Neural crest cell (in vitro differentiated cells): ENCODE measurements at places on chromosomes 2 and 18.

DNA sequence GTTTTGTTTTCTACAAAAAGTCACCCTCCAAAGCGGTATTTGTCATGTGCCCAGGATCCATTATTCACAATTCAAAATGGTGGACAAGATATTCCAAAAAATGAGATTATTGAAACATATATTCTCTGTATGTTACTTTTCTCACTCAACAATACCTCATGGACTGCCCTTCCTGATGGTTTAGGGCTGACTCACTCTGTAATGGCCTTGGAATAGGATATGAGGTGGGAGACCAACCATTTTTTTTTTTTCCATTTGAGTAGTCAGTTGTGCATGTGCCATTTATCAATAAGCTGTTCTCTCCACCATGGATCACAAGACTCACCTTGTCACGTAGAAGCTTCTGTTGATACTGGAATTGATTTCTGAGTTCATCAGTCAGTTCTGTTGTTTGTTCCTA is 64.5 kb downstream of the LYPD6 start:
- DNase-seq, result no peak
- peaks cover 10% of the 10 kb centered on the region for H3K4me1 ChIP-seq
- no peak overlapping the region for H3K27ac ChIP-seq

DNA sequence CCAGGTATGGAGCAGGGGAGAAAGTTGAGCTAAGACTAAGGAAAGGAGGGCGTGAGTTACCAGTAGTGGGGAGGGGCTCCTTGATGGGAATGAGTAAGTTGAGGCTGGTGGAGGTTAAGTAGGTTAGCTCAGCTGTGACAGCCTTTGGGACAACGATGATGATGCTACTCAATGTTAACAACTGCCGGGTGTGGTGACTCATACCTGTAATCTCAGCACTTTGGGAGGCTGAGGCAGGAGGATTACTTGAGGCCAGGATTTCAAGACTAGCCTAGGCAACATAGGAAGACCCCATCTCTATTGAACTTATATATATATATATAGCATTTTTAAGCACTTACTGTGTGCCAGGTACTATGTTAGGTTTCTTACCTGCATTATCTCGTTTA is 48.4 kb downstream of the HK2 start:
- no peaks in the 10 kb centered on the region for H3K4me1 ChIP-seq
- DNase-seq, result no peak
- peaks cover 14% of the 10 kb centered on the region for H3K36me3 ChIP-seq

DNA sequence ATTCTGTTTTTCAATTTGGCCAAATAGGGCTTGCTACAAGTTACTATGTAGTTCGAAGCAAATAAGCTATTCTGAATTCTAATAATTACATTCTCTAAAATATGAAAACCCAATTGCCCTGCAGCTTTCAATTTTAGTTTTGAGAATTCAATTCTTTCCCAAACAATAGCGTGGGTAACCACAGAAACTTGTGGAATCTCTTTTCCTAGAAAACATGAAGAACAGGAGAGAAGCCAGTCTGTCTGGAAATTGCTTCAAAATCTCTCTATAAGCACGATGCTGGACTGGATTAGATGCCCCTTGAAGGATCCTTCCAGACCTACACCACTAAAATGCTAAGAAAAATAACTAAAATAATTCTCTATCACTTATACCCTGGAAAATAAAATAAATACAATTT is 115.0 kb downstream of the THADA start:
- no peak overlapping the region for H3K27ac ChIP-seq
- H3K4me3 ChIP-seq, result no peak overlapping the region
- H3K4me1 ChIP-seq, result no peaks in the 10 kb centered on the region
- no peak for DNase-seq
- H3K27me3 ChIP-seq, result no peaks in the 10 kb centered on the region

GRCh38 chr18:34493566-34494358 is 216.3 kb upstream of the DTNA start:
- peaks cover 85% of the 10 kb centered on the region for H3K27me3 ChIP-seq
- H3K4me3 ChIP-seq, result peak overlapping the region; percentile 90
- DNase-seq, result peak; percentile 5
- H3K4me1 ChIP-seq, result peaks cover 5% of the 10 kb centered on the region
- H3K36me3 ChIP-seq, result no peaks in the 10 kb centered on the region
- H3K27ac ChIP-seq, result no peak overlapping the region

- no peak overlapping the region for H3K4me3 ChIP-seq
- no peaks in the 10 kb centered on the region for H3K4me1 ChIP-seq
- H3K27me3 ChIP-seq, result no peaks in the 10 kb centered on the region
- H3K27ac ChIP-seq, result no peak overlapping the region
- H3K36me3 ChIP-seq, result no peaks in the 10 kb centered on the region
Observed at GRCh38 chr2:140136366-140136765, 1356.2 kb upstream of the NXPH2 start.

DNA sequence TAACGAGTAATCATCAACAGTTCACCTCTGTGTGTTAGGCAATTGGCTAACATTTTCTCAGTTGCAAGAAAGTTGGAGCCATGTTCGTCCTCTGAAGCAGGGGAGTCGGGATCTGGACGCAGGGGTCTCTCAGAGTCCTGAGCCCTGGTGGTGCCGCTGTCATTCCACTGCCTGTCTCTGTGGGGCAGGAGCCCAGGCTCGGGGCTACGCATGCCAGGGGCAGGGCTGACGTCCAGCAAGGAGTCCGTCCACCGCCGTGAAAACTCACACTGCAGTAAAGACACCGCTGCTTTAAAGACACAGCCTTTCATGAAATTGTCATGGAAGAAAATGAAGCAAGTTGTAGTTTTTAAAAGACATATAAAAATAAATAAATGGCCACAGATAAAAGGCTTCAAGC is 571.1 kb upstream of the SOX11 start:
- no peak overlapping the region for H3K4me3 ChIP-seq
- DNase-seq, result no peak
- H3K4me1 ChIP-seq, result peaks cover 10% of the 10 kb centered on the region

- H3K4me1 ChIP-seq, result peaks cover 13% of the 10 kb centered on the region
- no peak overlapping the region for H3K27ac ChIP-seq
- no peaks in the 10 kb centered on the region for H3K27me3 ChIP-seq
- H3K4me3 ChIP-seq, result no peak overlapping the region
Observed at GRCh38 chr18:75169411-75169810, 39.5 kb downstream of the PTGR3 start.

DNA sequence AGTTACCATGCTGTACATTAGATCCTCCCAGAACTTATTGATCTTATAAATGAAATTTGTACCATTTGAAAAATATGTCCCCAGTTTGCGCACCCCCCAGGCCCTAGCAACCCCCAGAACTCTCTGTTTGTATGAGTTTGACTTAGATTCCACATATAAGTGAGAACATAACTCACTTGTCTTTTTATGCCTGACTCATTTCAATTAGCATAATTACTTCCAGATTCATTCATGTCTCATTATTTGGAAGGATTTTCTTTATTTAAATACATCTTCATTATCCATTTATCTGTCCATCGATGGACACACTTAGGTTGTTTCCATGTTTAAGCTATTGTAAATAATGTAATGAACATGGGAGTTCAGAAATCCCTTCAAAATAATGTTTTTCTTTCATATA is 705.9 kb downstream of the CCDC85A start:
- H3K4me3 ChIP-seq, result no peak overlapping the region
- H3K27me3 ChIP-seq, result peaks cover 3% of the 10 kb centered on the region
- no peak for DNase-seq
- H3K27ac ChIP-seq, result no peak overlapping the region
- no peaks in the 10 kb centered on the region for H3K4me1 ChIP-seq

- peaks cover 4% of the 10 kb centered on the region for H3K4me1 ChIP-seq
- no peaks in the 10 kb centered on the region for H3K27me3 ChIP-seq
- H3K4me3 ChIP-seq, result no peak overlapping the region
- no peak overlapping the region for H3K27ac ChIP-seq
- H3K36me3 ChIP-seq, result peaks cover 2% of the 10 kb centered on the region
- no peak for DNase-seq
Observed at GRCh38 chr2:177873915-177874314, 198.7 kb downstream of the PDE11A start.

GRCh38 chr2:1692342-1692741 is 52.0 kb downstream of the PXDN start:
- no peaks in the 10 kb centered on the region for H3K27me3 ChIP-seq
- peaks cover 4% of the 10 kb centered on the region for H3K36me3 ChIP-seq
- H3K4me3 ChIP-seq, result no peak overlapping the region
- H3K4me1 ChIP-seq, result peaks cover 26% of the 10 kb centered on the region
- no peak for DNase-seq
- H3K27ac ChIP-seq, result no peak overlapping the region

DNA sequence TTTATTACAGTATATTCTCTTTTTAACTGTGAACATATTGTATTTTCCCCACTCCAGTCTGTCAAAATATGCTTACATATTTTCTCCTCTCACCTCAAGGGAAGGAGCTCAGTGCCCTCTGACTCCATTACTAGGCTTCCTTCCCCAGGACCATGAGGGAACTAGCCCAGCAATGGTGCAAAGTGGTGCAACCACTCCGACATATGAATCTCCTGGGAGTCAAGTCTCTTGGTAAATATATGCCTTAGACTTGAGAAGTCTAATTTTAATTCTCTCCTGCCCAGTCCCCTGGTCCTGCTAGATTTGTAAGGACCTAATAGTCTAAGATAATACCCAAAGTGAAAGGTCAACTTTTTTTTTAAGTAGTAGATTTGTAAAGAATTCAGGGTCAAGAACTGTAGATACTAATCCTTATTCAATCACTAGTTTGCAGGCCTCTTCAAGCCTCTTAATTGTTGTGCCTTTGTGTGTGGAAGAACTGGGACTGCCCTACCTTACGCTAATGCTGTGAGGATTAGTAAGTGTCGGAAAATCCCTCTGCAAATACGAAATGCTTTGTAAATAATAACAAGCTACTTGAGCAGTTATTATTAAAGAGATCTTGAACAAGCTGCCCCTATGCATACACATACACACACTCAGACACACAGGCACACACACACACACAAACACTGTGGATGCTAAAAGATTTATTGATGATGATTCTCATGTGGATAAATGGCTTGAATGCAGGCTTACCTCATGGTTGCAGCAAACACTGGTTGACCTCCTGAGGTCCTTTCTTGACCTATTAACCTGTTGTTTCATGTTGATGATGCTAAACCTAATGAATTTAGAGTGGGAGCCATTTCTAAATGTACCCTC is 251.2 kb upstream of the PARD3B start:
- H3K36me3 ChIP-seq, result no peaks in the 10 kb centered on the region
- H3K27me3 ChIP-seq, result no peaks in the 10 kb centered on the region
- no peak for DNase-seq

GRCh38 chr2:70717431-70718038 is 50.5 kb downstream of the ADD2 start:
- H3K36me3 ChIP-seq, result no peaks in the 10 kb centered on the region
- peaks cover 5% of the 10 kb centered on the region for H3K27me3 ChIP-seq
- no peak overlapping the region for H3K4me3 ChIP-seq

GRCh38 chr2:160956243-160956802 is 203.9 kb upstream of the TANK start:
- H3K27ac ChIP-seq, result no peak overlapping the region
- no peak for DNase-seq
